ENCODE measurements at places on chromosomes 3 and 15. TPM values are rescaled to one million over a fixed set of nuclear protein-coding genes. Genes with fewer than 3 reads are reported as not detected.

- DNase-seq, result peak; percentile 32
Measured at GRCh38 chr3:158471639-158472294, 99.2 kb upstream of the MLF1 start.

- DNase-seq, result no peak
Measured at GRCh38 chr15:68749793-68750192, 70.9 kb downstream of the ANP32A start.

DNA sequence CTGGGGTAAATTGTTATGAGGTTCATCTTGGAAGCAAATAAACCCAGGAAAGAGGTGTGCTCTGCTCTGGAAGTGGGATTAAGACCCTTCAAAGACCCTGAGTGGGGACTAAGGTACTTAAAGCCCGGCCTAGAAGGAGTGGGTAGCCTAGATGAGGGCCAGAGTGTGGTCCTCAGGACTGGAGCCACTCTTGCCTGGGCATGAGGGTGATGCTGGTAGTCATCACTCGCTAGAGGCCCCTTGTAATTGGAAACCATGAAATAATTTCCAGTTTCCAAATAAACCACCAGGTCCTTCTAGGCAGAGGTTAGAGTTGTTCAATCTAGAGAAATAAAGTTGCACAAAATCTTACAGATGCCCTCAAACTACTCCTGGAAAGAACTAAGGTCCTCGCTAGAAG is 15.2 kb upstream of the LMCD1 start:
- DNase-seq, result no peak

- DNase-seq, result peak; percentile 13
Measured at GRCh38 chr15:57969355-57969754, 96.2 kb downstream of the ALDH1A2 start.

DNA sequence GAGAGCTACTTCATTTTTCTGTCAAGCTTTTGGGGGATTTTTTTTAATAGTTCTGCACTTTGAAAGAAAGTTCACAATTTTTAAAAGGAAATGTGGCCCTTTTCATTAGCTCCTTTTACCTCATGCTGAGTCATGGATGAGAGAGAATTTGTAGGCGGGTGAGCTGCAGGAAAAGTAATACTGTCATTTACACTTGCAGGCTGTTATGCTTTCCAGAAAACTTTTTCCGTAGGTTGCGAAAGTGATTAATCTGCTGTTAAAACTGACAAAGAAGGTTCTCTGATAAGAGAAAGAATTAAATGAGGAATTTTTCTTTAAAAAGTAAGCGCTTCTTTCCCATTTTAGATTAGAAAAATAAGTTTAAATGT is 430.2 kb downstream of the LPP start:
- peak; percentile 78 for DNase-seq

NR2E3 gene
- total RNA-seq, result 0.45 TPM

TMEM41A gene
- 15.5 TPM for total RNA-seq

CHST2 gene
- 2.9 TPM for total RNA-seq

ARPIN gene
- 7.5 TPM for total RNA-seq

ITIH4 gene
- total RNA-seq, result not detected

SOX14 gene
- not detected for total RNA-seq

CX3CR1 gene
- total RNA-seq, result not detected

HHLA2 gene
- 0.05 TPM for total RNA-seq
